ENCODE measurements at places on chromosomes 3 and 15.
A peak's percentile ranks its signal among the peaks of the same experiment; 100 is the strongest.

GRCh38 chr3:183259621-183260020 is 6.6 kb downstream of the B3GNT5 start:
- DNase-seq = no peak

GRCh38 chr15:60582370-60583036 is 103.6 kb upstream of the ICE2 start:
- DNase-seq = no peak

DNA sequence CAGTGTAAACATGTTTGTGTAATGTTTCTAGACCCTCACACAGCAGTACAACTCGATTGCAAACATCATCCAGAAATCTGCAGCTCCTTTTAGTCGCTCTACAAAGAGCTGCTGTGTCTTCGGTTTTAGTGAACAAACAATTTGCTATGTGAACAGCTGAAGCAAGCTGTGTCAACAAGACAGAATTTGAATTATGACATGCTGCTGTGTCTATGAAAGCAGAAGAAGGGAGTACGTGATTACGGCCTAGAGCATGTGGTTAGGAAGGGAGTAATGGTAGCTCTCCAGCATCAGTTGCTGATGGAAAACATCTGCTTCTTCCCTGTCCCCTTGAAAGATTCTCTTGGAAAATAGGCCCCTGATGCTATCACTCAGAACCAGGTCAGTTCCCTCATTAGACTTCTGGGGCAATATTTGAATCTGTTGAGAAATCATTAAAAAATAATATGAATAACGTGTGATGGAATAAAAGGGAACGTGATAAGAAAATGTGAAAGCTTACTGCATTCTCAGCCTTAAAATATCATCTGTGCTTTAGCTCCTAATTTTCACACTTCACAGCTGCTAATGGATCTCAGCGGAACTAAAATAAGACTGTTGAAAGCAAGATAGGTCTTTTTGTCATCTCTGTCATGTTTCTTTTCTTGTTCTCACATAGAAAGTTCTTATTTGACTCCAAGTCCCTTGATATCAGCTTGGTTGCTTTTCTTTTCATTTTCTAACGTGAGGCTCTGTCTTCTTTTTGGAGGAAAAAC is 891.5 kb downstream of the ROBO2 start:
- no peak for DNase-seq

DNA sequence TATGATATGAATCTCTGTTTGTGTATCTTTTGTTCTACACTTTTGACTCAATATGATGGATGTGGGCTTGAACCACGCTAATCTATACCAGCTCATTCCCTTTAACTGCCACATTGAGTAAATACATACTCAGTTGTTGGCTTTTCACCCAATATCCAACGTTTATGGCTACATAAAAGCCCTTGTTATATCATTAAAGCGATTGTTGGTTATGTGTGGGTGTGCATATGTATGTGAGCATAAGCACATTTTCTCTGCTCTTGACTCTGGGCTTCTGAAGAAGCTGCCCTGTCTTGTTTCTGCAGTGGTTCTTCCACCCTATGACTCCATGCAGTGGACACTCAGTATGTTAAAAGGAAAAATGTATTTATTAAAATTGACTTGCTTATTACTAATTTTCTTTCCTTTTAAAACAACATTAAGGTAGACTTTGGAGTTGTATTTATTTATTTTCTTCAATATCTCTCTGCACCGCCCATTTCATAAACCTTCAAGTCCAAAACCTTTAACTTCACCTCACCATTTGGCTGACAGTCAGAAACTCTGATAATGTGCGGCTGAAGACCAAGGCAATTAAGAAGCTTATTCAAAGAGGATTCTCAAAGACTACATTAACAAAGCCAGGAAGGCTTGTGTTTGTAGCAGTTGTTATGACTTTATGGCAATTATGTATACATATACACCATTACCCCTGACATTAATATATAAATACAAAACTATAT is 156.1 kb downstream of the THRB start:
- no peak for DNase-seq

GRCh38 chr15:72168131-72168807 is 29.3 kb downstream of the GRAMD2A start:
- DNase-seq = no peak

GRCh38 chr3:71210257-71211007 is 373.1 kb downstream of the FOXP1 start:
- no peak for DNase-seq

DNA sequence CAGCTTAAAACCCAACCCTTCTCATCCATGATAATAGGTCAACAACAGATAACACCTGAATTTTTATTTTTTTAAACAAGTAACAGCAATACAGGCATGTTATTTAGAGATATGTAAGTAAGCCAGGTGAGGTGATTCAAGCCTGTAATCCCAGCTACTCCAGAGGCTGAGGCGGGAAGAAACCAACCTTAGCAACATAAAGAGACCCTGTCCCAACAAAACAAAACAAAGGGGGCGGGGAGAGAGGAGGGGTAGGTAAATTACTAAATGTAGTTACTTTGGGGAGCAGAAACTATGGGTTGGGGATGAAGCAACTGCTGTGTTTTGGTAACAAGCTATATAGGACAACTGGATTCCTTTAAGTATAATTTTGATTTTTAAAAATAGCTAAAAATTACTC is 47.0 kb downstream of the GNB4 start:
- no peak for DNase-seq

- no peak for DNase-seq
These were observed 317.3 kb downstream of the TLE3 start for GRCh38 chr15:69780374-69780773.

GRCh38 chr3:45787551-45787950 is 8.8 kb downstream of the SLC6A20 start:
- DNase-seq = no peak

DNA sequence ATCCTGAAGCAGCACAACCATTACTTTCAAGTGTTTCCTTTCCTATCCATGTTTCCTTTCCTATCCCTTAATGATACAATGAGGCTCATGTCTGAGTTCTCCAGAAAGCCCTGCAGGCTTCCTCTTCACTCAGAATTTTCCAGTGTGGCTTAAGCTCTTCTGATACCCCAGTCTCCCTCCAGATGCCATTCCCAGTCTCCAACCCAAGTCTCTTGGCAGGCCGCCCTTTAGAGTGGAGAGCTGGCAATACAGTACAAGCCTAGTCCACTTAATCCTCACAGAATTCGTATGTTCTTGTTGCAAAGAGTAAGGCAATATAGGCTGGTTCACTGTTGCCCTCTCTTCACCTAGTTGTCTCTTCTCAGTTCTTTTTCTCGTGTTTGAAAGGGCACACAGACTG is 503.9 kb upstream of the MDFIC2 start:
- no peak for DNase-seq

DNA sequence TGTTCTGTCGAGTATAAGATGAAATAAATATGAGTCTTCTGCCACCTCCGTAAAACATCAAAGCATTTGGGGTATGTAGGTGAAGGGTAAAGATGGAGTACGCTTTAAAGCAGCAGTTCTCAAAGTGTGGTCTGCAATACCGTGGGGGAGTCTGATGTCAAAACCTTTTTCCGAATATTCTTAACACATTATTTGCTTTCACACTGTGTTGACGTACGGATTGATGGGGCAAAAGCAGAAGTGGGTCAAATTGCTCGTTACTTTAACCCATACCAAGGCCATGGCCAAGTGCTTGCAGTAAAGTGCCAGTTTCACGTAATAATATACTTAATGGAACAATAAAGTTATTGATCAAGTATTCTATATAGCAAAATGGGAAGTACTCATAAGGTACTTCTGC is 36.3 kb downstream of the PAK2 start:
- no peak for DNase-seq

- no peak for DNase-seq
These were observed 68.9 kb upstream of the GOLGA6B start for GRCh38 chr15:72585476-72586058.

GRCh38 chr3:13042715-13043271 is 30.4 kb downstream of the IQSEC1 start:
- no peak for DNase-seq

DNA sequence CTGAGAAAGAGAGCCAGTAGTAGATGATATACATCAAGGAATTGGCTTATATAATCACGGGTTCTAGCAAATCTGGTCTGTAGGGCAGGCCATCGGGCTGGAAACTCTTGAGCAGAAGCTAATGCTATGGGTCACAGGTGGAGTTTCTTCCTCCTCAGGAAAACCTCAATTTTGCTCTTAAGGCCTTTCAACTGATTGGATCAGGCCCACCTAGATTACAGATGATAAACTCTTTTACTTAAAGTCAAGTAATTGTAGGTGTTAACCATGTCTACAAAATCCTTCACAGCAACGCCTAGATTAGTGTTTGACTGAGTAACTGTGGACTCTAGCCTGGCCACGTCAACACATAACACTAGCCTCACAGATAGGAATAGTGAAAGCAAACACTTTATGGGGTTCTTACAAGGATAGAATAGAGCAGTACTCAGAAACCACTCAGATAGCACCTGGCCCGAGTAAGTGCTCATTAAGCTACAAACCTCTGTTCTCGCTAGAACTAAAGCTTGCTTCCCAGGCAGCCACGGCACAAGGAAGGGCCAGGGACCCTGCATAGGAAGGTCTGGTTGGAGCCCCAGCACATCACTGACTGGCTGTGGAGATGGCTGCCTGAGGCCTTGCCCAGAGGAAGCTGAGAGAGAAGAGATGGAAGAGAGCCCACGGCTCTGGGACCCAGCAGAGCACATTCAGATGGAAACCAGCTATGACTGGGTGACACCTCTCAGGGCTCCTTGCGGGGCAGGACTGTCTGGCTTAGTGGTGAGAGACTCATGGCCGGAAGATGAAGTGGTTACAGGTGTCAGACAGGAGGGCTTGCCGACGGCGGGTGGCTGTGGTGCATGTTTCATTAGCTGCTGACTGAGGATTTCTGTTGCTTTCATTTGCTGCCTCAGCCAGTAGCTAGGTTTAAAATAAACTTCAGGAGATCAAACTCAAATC is 202.5 kb upstream of the TLE3 start:
- DNase-seq = no peak

GRCh38 chr3:150828997-150829396 is 66.0 kb upstream of the SIAH2 start:
- DNase-seq = no peak

DNA sequence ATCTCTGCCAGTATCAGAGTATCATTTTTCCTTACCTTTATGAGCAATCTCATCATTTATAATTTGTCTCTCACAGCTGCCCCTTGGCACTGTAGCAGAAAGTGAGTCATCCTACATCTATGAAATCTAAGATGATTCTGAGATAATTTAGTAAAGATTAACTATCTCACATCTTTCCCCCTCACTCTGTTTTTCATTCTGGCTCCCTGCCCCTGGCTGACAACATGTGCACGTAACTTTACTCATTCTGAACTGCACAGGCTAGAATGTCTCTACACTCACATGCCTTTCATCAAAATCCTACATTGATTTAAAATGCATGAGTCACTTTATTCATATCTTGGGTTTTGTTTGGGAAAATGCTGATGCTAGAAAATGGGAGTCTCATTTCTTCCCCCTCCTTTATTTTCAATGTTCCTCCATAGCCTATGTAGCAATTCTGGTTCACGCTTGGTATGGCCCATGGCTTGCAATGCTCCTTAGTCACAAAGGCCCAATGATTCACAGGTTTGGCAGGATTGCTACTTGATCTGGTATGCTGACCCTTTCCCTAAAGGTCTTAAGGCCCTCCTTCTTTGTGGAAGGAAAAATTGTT is 838.5 kb downstream of the TUSC7 start:
- DNase-seq = no peak

- DNase-seq = no peak
These were observed 34.9 kb downstream of the COL6A5 start for GRCh38 chr3:130380398-130380797.

DNA sequence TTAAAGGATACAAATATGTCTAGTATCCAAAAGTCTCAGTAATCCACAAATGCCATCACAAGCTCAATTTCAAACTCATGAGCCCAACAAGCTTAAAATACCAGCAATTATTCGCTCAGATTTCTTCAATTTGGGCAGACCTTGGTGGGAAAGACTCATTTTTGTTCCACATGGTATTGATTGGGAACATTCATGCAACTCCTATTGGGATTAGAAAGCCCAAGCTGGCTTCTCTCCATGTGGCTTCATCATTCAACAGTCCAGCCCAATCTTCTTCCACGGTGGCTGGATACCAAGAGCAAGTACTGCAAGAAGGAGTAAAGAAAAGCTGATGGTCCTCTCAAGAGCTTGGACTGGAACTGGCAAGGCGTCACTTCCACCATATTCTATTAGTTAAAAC is 66.3 kb downstream of the STRIT1 start:
- no peak for DNase-seq

GRCh38 chr3:152050903-152051302 is 177.5 kb downstream of the SUCNR1 start:
- DNase-seq = no peak

- DNase-seq = no peak
These were observed 49.2 kb downstream of the PHC3 start for GRCh38 chr3:170132335-170132734.

DNA sequence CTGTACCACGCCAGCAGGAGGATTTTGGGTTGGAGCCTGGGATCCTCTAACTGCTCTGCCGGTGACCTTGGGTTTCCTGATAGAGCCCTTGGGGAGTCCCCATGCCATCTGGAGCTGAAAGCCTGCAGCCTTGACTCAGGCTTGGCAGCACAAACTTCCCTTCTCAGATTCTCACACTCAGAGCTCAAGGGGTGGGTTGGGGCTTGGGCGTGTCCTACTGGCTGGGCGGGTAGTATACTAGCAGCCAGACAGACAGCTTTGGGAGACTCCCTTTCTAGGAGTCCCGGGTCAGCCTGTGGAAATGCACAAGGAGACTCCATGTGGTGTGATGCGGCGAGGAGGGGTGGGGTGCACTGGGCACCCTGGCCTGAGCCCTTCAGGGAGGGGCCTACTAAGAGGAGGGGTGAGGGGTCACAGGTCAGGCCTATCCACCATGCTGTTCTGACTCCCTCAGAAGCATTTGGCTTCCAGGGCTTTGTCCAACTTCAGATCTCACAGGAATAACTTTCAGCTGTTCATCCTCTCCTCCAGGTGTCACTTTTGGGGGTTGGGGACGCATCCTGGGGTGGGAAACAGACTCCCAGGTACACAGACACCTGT is 21.6 kb upstream of the PLXNA1 start:
- DNase-seq = peak; percentile 60

GRCh38 chr3:194573680-194574437 is 59.4 kb downstream of the TMEM44 start:
- DNase-seq = peak; percentile 77

DNA sequence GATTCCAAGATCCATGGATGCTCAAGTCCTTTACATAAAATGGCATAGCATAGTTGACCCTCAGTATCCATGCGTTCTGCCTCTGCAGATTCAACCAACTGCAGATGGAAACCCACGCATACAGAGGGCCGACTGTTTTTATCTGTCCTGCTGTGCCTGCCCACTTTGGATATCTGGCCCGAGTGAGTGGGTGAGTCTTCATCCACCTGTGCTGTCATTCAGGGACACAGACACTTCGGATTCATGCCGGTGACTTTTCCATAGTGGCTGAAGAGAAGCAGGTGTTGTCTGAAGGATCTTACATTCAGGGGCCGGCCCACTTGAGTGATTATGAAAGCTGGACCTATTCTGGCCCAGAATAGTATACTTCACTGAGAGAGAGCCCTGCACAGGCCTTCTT is 85.1 kb downstream of the RYR3 start:
- no peak for DNase-seq
